ENCODE measurements at places on chromosomes 4 and X. TPM values are rescaled to one million over a fixed set of nuclear protein-coding genes. Genes with fewer than 3 reads are reported as not detected.

The REELD1 gene
- not detected for total RNA-seq

The ATP8A1 gene
- 19.7 TPM for total RNA-seq

The TMEM131L gene
- 29.7 TPM for total RNA-seq

The SULT1E1 gene
- total RNA-seq = not detected

The SCML2 gene
- total RNA-seq = 3.6 TPM

DNA sequence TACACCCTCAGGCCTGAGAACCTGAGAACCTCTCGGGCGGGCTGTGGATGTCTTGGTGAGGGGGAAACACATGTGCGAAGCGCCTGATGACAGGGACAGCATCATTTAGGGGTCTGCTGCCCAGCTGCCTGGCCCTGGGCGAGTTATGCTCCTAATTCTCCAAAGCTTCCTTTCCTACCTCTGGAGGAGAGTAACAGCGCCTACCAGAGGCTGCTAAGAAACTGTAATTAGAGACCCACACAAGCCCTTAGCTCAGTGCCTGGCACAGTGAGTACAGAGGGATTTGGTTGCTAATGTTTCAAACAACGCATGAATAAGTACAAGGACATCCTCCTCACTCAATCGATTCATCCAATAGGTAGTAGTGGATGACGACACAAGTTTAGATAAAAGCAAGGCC is 40.4 kb downstream of the BCOR start:
- no peaks in the 10 kb centered on the region for H3K27me3 ChIP-seq
- peaks cover 83% of the 10 kb centered on the region for H3K36me3 ChIP-seq
- no peak overlapping the region for H3K27ac ChIP-seq
- DNase-seq = no peak
- no peak overlapping the region for H3K4me3 ChIP-seq

GRCh38 chr4:138775489-138775888 is 240.1 kb upstream of the NOCT start:
- no peak for DNase-seq
- H3K36me3 ChIP-seq = no peaks in the 10 kb centered on the region
- no peak overlapping the region for H3K27ac ChIP-seq

- H3K27me3 ChIP-seq = no peaks in the 10 kb centered on the region
- H3K4me1 ChIP-seq = no peaks in the 10 kb centered on the region
- no peak overlapping the region for H3K4me3 ChIP-seq
- no peaks in the 10 kb centered on the region for H3K36me3 ChIP-seq
Measured at GRCh38 chr4:69056921-69057550, 39.2 kb upstream of the UGT2B7 start.

- no peak overlapping the region for H3K27ac ChIP-seq
- H3K36me3 ChIP-seq = no peaks in the 10 kb centered on the region
- DNase-seq = no peak
Measured at GRCh38 chr4:54929459-54929858, 195.9 kb downstream of the KDR start.

DNA sequence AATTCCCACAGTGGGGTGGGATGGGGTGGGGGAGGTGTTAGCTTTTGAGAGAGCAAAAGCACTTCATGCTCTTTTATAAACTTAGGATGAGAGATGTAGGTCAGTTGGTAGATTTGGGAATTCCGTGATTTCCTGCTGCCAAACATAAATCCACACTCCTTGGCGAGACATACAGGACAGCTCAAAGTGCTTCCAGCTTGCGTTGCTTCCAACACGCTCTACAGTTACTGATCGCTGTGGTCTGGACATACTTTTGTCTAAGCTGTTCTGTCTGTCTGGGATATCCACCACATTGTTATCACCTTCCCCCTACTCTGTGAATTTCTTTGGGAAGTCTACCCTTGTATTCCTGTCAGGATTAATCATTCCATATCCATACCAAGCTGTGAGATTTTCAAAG is 117.5 kb downstream of the RAPGEF2 start:
- H3K4me3 ChIP-seq = no peak overlapping the region
- H3K36me3 ChIP-seq = no peaks in the 10 kb centered on the region
- no peaks in the 10 kb centered on the region for H3K4me1 ChIP-seq

DNA sequence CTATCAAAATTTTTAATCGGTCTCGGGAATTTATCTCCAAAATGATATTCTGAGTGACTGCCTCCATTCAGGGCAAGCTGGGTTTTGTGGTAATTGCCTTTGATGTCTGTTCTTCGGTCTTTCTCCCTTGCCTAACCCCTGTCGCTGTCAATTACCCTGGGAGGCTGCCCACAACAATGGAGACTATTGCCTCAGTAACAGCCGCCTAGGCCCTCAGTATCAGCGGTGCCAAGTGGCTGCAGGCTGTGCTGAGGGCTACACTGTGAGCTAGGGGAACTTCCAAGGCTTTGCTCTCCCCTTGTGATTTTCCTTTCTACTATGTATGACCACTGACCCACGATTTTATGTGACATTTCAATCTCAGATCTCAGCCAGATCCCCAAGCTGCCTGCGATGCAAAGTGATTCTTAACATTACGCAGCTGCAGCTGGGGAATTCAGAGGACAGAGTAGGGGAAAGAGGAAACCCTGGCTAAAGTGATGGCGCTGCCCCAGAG is 36.3 kb upstream of the REST start:
- H3K27me3 ChIP-seq = peaks cover 12% of the 10 kb centered on the region
- H3K4me1 ChIP-seq = peaks cover 2% of the 10 kb centered on the region
- no peak overlapping the region for H3K27ac ChIP-seq
- no peak overlapping the region for H3K4me3 ChIP-seq
- DNase-seq = no peak

DNA sequence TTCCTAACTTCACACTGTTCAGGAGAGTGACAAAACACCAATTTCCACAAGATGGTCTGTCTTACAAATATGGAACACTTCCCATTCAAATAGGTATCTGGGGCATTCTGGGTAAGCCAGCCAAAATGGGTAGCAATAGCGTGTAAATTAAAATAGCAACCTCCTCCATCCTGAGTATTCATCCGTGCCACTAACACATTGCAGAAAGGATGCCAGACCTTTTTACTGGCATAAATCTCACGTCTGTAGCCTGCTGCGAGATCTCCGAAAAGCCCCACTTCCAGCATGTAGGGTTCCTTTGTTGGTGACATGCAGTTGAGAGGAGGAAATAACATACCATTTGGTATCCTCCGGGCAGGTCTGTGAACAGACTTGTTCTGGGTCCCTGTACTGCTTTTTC is 52.7 kb upstream of the RAI2 start:
- H3K36me3 ChIP-seq = no peaks in the 10 kb centered on the region
- H3K4me1 ChIP-seq = no peaks in the 10 kb centered on the region
- H3K27me3 ChIP-seq = no peaks in the 10 kb centered on the region

DNA sequence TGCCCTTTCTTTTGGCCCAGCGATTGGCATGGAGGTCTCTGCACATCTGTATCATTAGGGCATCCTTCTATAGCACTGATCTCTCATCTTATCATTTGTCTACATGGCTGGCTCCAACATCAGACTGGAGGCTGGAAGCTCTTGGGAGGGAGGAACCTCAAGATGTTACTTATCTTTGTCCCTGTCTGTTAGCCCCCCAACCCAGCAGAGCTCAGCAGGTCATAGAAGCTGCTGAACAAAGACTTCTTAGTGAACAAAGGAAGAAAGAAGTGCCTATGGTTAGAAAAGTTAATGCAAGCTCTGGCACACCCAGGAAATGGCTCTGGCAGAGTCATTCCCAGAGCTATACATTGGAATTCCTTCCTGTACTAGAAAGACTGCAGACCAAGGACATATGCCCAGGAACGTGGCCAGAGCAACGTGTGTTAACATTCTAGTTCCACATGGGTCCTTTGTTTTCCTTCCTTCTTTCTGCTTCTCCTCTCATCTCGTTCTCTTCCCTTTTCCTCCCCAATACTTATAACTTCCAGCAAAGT is 74.0 kb downstream of the SEL1L3 start:
- H3K4me1 ChIP-seq = peaks cover 10% of the 10 kb centered on the region
- no peaks in the 10 kb centered on the region for H3K27me3 ChIP-seq
- DNase-seq = no peak
- H3K4me3 ChIP-seq = no peak overlapping the region
- H3K27ac ChIP-seq = no peak overlapping the region

DNA sequence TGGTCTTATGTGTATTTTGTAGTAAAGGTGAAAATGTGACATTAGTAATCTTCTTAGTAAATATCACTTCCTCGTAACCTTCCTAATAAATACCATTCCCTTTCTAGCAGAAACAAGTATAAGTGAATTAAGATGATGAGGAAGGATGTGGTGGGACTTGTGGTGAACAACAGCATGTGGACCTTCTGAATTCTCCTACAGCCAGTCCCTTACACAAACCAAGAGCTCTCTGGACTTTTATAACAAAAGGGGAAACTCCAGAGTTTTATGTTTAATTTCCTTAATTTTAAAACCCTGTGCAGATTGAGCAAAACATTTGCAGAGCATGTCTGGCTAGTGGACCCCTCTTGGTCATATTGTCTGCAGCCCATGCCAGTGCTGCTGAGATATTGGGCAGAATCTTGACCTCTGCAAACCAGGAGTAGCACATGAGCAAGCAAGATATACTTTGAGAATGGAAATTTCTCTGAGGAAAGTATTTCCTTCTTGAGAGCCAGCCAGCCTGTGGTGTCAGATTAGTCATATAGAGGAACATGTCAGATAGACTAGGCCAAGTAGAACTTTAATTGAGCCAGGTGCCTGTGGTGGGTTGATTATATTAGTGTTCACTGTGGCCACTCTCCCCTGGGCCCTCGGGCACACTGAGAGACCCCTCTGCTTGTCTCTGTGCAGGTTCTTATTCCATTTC is 328.2 kb downstream of the DKK2 start:
- no peaks in the 10 kb centered on the region for H3K4me1 ChIP-seq
- no peaks in the 10 kb centered on the region for H3K36me3 ChIP-seq
- no peak overlapping the region for H3K4me3 ChIP-seq
- DNase-seq = no peak
- H3K27me3 ChIP-seq = no peaks in the 10 kb centered on the region

GRCh38 chr4:6419452-6420028 is 52.9 kb downstream of the PPP2R2C start:
- no peak for DNase-seq
- no peak overlapping the region for H3K27ac ChIP-seq
- H3K4me3 ChIP-seq = no peak overlapping the region
- H3K36me3 ChIP-seq = no peaks in the 10 kb centered on the region
- no peaks in the 10 kb centered on the region for H3K4me1 ChIP-seq
- no peaks in the 10 kb centered on the region for H3K27me3 ChIP-seq

DNA sequence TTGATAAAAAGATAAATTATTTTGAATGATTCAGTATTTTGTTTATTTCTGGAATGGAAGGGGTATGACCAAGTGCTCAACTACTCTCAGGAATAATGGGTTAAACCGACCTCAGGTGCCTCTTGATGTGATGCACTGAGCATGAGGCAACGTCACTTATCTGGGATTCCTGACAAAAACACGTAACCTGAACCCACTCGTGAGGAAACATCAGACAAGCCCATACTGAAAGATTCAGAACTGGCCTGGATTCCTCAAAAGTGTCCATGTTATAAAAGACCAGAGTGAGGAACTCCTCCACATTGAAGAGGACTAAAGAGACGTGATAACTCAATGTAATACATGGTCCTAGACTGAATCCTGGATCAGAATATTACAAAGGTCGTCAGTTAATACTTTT is 144.0 kb downstream of the FNIP2 start:
- no peaks in the 10 kb centered on the region for H3K36me3 ChIP-seq
- peaks cover 1% of the 10 kb centered on the region for H3K4me1 ChIP-seq
- no peaks in the 10 kb centered on the region for H3K27me3 ChIP-seq
- no peak for DNase-seq
- H3K4me3 ChIP-seq = no peak overlapping the region
- no peak overlapping the region for H3K27ac ChIP-seq

DNA sequence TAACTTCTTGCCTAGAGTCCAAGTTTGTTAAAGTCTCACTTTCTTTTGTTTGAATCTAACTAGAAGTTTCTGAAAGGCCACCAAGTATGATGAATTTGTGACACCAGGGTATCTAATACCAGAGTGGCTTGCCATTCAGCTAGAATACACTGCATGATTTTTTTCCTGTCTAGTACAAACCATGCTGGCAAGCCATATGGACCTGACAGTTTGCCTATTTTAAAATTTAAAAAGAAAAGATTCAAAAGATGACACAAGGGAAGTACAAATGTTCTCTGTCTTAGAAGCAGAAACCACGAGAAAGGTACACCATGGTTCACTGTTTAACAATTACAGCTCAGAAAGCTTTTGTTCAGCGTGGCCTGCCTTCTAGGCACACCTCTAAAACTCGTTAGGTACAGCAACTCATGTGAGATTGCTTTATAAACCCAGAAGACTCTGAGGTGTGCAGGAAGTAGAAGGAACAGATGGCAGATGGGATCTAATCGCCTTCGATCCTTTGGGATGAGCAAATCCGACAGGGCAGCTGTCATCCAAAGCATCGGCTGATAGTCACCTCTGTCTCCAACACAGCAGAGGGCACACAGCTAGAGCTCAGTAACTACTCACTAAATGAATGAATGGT is 35.4 kb upstream of the CENPU start:
- peaks cover 45% of the 10 kb centered on the region for H3K36me3 ChIP-seq
- H3K27me3 ChIP-seq = no peaks in the 10 kb centered on the region
- no peak overlapping the region for H3K27ac ChIP-seq
- no peak for DNase-seq
- no peaks in the 10 kb centered on the region for H3K4me1 ChIP-seq
- H3K4me3 ChIP-seq = no peak overlapping the region

- no peaks in the 10 kb centered on the region for H3K36me3 ChIP-seq
- no peak overlapping the region for H3K4me3 ChIP-seq
- no peaks in the 10 kb centered on the region for H3K27me3 ChIP-seq
- no peak for DNase-seq
- H3K27ac ChIP-seq = no peak overlapping the region
- H3K4me1 ChIP-seq = no peaks in the 10 kb centered on the region
Measured at GRCh38 chr4:80806472-80806871, 224.0 kb upstream of the BMP3 start.

DNA sequence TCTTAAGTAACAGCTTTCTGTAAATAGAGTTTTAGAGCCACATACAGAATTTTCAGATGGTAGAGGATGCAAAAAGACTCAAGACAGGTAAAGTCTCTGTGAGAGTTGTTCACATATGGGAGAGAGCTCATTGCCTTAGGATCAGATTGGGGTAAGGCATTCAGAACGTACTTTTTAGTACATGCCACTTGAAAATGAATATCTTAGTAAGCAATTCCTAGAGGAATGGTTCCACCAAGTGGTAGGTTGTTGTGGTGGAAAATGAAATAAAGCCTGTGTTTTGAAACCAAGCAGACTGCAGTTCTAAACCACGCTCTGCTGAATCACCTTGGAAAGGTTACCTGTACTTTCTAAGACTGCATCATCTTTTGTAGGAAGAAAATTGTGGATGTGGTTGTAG is 547.0 kb upstream of the LCORL start:
- no peaks in the 10 kb centered on the region for H3K4me1 ChIP-seq
- no peak overlapping the region for H3K27ac ChIP-seq
- no peak overlapping the region for H3K4me3 ChIP-seq
- no peaks in the 10 kb centered on the region for H3K36me3 ChIP-seq

DNA sequence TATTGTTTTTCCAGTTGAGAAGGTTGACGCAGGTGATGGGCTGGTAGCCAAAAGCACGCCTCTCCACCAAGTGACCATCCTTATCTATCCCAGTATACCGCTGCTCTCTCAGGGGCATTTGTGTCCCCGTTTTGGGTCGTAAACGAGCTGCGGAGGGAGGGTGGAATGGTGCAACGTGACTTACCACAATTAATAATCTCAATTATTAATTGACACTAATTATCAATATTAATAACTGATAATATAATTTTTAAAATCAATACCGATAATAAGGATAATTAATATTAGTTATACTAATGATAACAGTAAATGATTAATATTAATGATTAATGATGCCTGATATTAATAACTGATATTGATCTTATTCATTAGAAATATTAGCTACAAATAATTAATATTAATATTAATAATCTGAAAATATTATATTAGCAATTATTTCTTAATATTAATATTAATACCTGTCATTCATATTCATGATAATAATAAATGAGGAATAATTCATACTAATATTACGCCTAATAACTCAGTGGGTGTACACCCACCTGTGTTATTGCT is 56.1 kb downstream of the OTOP1 start:
- no peak overlapping the region for H3K27ac ChIP-seq
- no peaks in the 10 kb centered on the region for H3K4me1 ChIP-seq
- no peak overlapping the region for H3K4me3 ChIP-seq
- no peaks in the 10 kb centered on the region for H3K36me3 ChIP-seq
- H3K27me3 ChIP-seq = peaks cover 4% of the 10 kb centered on the region
